ENCODE measurements at places on chromosomes 13 and 19. TPM values are rescaled to one million over a fixed set of nuclear protein-coding genes. Genes with fewer than 3 reads are reported as not detected.

Gene ZNF471
- 0.83 TPM for polyA plus RNA-seq

Gene SLC6A16
- 4.0 TPM for polyA plus RNA-seq

Gene GRIK5
- 3.4 TPM for polyA plus RNA-seq

Gene COX7A1
- polyA plus RNA-seq, result 6.5 TPM

DNA sequence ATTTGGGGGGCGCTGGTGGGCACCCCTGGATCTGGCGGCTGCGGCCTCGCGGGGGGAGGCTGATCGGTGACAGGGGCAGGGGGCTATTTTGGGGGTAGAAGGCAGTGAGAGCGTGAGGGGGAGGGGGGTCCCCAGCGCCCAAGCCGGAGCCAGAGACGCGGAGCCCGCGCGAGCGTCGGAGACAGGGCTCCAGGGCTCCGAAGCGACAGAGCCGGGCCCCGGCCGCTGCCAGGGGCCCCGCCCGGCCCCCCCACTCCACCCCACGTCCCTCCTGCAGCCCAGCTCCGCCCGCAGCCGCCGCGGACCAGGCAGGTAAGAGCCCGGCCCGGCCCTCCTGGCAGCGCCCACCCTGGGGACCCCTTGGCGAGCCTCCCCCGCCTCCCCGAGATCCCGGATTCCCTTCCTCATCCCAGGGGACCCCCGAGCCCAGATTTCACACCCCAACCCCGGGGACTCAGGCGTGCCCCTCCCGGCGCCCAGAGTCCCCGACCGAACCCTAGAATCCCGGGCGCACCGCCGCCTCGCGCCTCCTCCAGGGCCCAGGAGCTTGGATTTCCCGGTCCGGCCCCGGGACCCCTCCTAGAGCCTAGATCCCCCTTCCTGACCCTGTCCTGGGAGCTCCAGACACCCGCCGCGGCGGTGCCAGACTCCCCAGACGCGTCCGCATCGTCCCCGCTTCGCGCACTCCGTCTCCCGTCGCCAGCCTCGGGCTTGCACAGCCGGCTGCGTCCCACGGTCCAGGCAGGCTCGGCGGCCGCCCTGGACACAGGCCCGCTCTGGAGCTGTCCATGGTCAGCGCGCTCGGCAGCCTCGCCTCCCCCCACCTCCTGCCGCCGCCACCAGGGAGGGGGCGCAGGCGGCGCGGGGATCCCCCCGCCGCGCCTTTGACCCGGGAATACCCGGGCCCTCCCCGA, at the start of gene PPFIA3:
TSS of gene PPFIA3 (plus strand) at position 134 of the 914 bp plus-strand sequence. CDS start 8,330 bp downstream, outside the sequence.
- H3K36me3 ChIP-seq, result no peaks in the 10 kb centered on the region

GRCh38 chr19:14375582-14376291, 5.5 kb upstream of the ADGRE5 start:
- no peaks in the 10 kb centered on the region for H3K36me3 ChIP-seq
- no peak overlapping the region for H3K4me3 ChIP-seq
- peak; percentile 19 for DNase-seq
- peaks cover 19% of the 10 kb centered on the region for H3K4me1 ChIP-seq

GRCh38 chr13:75102001-75102716, 379.8 kb downstream of the TBC1D4 start:
- H3K4me3 ChIP-seq, result no peak overlapping the region
- no peaks in the 10 kb centered on the region for H3K27me3 ChIP-seq
- peak; percentile 14 for DNase-seq
- no peak overlapping the region for H3K27ac ChIP-seq
- no peaks in the 10 kb centered on the region for H3K36me3 ChIP-seq

DNA sequence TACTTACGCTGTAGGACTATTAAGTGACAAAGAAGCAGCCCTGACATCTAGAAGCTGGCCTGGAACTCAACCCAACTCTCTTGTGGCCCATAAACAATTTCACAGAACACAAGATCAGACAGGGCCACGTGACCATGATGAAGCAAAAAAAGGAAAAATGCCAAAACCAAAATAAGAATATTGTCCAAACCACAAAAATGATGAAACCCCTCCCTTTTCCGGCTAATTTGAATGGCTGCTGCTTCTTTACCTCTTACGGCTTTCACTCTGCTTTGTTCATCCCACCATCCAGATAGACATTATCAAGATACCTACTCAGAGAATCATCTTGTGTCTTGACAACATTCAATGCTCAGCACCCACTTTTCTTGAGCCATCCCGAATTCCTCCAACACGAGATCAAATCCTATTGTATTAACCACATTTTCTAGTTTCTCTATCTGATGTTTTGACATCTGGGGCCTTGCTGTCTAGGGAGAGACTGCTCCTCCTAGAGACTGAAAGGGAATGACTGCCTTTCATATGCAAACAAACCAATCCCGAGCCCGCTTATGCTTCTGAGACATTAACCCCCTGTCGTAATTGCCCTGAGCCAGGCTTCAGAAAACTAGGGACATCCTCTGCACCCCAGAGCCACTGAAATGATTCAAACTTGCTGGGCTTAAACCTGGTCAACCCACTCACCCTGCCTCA, 186.3 kb downstream of the TDRD3 start:
- H3K4me3 ChIP-seq, result no peak overlapping the region
- H3K36me3 ChIP-seq, result no peaks in the 10 kb centered on the region
- DNase-seq, result no peak
- H3K4me1 ChIP-seq, result no peaks in the 10 kb centered on the region
- H3K27ac ChIP-seq, result no peak overlapping the region
- H3K27me3 ChIP-seq, result no peaks in the 10 kb centered on the region

GRCh38 chr19:13794398-13794756, 866 bp upstream of the ZSWIM4 start:
- H3K36me3 ChIP-seq, result no peaks in the 10 kb centered on the region
- H3K4me1 ChIP-seq, result peaks cover 5% of the 10 kb centered on the region
- no peak overlapping the region for H3K27ac ChIP-seq
- no peaks in the 10 kb centered on the region for H3K27me3 ChIP-seq
- no peak for DNase-seq

DNA sequence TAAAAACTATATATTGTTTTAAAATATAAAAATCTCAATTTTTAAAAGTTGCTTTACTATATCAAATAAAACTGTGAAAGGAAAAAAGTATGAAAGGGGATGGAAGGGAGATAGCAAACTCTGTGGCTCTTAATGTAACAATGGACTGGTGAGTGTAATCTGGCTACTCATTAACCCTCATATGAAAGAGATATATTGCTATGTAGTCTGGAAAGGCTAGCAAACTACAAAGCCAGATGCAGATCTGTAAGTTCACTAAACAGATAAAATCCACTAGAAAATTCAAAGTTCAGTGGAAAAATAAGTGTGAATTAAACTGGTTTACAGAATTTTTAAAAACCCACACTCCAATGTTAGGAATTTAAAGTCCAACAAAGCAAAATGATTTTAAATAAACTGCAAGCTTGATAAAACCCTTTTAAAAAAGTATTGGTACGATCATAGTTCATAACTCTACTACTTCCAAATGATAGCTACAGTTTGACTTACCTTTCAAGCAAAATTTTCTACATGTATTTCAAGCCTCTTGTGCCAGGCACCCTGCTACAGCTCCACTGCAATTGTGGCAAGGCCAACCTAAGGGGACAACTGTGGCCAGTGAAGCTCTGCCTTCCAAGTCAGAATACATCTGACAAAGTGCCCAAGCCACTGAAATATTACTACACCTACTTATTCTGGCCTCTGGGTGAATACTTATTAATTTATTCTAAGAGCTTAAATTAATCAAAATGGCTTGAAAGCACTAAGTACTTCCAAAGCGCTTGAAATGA, 647 bp upstream of the ELF1 start:
- H3K27ac ChIP-seq, result peak overlapping the region; percentile 27
- H3K4me3 ChIP-seq, result no peak overlapping the region
- no peaks in the 10 kb centered on the region for H3K27me3 ChIP-seq
- H3K36me3 ChIP-seq, result no peaks in the 10 kb centered on the region
- H3K4me1 ChIP-seq, result peaks cover 16% of the 10 kb centered on the region

DNA sequence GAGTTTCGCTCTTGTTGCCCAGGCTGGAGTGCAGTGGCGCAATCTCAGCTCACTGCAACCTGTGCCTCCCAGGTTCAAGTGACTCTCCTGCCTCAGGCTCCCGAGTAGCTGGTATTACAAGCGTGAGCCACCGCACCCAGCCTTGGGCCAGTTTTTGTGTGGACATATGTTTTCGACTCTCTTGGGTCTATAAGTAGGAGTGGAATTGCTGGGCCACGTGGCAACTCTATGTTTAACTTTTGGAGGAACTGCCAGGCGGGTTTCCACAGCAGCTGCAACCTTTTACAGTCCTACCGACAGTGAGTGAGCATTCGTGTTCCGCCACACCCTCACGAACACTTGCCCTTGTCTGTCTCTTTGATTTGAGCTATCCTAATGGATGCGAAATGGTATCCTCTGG, 44.9 kb downstream of the BICRA start:
- H3K36me3 ChIP-seq, result no peaks in the 10 kb centered on the region
- H3K27me3 ChIP-seq, result no peaks in the 10 kb centered on the region
- H3K27ac ChIP-seq, result no peak overlapping the region
- no peaks in the 10 kb centered on the region for H3K4me1 ChIP-seq
- DNase-seq, result no peak
- no peak overlapping the region for H3K4me3 ChIP-seq

DNA sequence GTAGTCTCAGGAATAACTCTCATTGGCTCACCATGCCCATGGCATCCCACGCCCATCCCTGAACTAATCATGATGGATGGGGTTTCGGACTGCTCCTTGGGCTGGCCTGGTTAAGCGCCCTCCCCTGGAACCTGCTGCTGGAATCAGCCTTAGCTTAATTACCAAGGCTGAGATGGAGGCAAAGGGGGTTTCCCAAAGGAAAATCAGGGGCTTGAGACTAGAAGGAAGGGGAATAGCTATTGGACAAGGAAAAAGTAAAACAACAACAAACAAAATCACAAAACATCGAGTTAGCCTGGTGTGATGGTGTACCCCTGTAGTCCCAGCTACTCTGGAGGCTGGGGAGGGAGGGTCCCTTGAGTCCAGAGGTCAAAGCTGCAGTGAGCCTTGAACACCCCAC, 25.7 kb upstream of the SHKBP1 start:
- H3K4me3 ChIP-seq, result no peak overlapping the region
- H3K4me1 ChIP-seq, result no peaks in the 10 kb centered on the region
- DNase-seq, result no peak
- H3K27me3 ChIP-seq, result peaks cover 54% of the 10 kb centered on the region
- H3K27ac ChIP-seq, result no peak overlapping the region
- H3K36me3 ChIP-seq, result no peaks in the 10 kb centered on the region

GRCh38 chr13:27744801-27745200, 47.5 kb upstream of the GSX1 start:
- DNase-seq, result no peak
- H3K27me3 ChIP-seq, result no peaks in the 10 kb centered on the region

GRCh38 chr19:8641908-8642547, 11.6 kb downstream of the NFILZ start:
- no peaks in the 10 kb centered on the region for H3K4me1 ChIP-seq
- no peak overlapping the region for H3K27ac ChIP-seq
- H3K36me3 ChIP-seq, result no peaks in the 10 kb centered on the region
- H3K27me3 ChIP-seq, result no peaks in the 10 kb centered on the region

Measured in cardiac muscle cell (in vitro differentiated cells and primary cell).